ENCODE measurements at places on chromosomes 13 and 19.

DNA sequence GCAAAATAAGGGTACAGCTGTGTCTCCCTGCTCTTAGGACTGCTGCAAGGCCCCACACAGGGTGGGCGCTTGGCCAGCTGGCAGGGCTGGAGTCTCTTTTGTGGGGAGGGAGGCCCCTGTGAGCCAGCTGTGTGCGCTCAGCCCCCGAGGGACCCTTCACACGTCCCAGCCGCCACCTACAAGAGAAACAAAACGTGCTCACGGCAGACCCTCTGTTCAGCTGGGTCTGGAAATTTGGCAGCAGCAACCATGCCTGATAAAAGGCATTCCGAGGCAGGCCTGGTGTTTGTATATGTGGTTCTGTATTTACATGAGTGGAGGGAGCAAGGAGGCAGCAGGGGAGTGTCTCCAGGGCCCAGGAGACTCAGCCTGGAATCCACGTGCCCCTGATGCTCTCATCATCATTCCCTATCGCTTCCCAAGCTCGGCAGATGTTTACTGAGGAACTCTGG lies 49.7 kb downstream of the CRTC1 start:
- DNase-seq, result no peak

DNA sequence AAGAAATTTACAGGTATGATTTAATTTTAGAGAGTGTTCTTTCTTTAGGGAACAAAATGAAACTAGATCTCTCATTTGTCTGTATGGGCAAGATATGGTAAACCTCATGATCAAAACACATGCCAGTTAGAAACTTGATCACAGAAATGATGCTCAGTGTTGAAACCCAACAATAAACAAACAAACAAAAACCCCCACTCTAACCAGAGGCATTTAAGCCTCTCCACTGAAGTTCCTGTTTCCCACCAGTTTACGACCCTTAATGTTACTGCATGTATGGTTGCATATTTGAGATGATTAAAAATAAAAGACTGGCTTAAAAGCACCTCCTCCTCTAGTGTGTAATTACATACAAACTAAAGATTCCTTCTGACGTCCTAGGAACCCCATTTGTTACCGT lies 293.3 kb upstream of the MAB21L1 start:
- no peak for DNase-seq

DNA sequence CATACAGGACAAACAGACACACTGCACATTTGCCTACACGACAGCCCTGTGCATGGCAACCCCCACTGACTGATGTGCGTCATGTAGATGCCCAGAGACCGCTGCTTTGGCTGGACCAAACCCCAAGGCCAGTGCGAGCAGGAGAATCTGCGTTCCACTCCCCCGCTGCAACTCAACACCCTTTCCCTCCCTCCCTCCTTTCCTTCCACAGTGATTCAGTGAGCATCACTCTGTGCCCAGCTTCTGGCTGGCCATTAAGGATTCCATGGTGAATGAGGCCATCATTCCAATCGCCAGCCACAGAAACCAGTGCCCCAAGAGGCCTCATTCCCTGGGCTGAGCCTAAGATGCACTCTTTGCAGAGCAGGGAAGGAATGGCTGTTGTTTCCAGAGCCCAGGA lies 61.6 kb downstream of the GSX1 start:
- DNase-seq, result no peak

GRCh38 chr13:61013796-61014195 lies 401.9 kb downstream of the PCDH20 start:
- no peak for DNase-seq

- DNase-seq, result no peak
Observed at GRCh38 chr13:92717857-92718256, 508.8 kb upstream of the GPC6 start.

- no peak for DNase-seq
Observed at GRCh38 chr13:46615888-46616531, 63.0 kb downstream of the LRCH1 start.

DNA sequence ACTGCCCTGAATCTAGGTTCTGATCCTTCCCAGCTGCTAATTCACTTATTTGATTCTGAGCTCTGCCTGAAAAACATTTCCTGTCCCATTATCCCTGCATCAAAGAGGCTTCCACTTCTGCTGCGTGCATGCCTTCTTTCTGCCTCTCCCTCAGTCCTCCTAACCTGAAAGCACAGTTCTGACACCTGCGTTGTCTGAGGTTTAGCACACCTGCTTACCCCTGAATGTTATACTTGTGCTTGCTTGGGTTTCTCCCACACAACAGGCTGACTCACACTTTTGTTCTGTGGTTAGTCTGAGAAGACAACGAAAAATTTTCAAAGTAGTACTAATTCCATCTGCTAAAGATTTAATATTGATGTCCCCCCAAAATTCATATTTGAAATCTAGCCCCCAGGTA lies 3.1 kb upstream of the SOHLH2 start:
- DNase-seq, result no peak

DNA sequence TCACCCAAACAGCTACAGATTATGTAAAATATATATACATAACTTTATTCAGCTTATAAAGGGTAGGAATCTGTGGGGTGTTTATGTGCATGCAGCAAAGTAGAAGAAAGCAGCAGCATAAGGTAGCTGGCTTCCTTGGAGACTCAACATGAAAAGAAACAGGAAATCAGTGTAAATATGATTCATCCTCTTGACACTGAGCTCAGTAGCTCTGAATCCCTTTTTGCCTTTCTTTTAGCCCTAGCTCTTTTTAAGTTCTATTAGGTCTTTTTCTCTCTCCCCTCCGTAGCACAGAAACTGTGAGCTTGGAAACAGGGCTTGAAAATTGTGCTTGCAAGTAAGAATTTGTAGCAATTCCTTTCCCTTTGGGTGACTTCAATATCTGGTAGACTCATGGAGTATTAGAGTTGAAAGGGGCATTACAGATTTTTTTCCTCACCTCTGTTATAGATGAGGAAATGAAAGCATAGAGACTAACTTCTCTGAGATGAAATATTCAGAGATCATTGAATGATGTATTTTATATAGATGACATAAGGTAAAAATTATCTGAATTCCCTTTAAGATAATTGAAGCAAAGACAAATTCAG lies 314.4 kb downstream of the PCDH9 start:
- no peak for DNase-seq

DNA sequence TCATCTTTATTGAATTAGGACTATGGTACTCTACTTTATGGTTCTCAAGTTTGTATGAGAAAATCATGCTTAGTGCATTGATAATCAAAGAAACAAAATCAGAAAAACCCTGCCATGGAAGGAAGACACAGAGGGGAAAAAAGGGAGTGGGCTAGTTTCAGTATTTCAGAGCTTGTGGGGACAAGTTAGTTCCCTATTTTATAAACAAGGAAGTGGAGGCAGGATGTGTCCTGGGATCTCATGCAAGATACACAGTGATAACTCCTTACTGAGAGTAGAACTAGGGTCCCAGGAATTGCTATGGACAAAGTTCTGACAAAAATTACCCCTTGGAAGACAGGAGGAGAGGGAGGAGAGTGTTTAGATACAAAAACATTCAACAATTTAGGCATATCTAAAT lies 1277.3 kb downstream of the UQCRFS1 start:
- DNase-seq, result no peak

DNA sequence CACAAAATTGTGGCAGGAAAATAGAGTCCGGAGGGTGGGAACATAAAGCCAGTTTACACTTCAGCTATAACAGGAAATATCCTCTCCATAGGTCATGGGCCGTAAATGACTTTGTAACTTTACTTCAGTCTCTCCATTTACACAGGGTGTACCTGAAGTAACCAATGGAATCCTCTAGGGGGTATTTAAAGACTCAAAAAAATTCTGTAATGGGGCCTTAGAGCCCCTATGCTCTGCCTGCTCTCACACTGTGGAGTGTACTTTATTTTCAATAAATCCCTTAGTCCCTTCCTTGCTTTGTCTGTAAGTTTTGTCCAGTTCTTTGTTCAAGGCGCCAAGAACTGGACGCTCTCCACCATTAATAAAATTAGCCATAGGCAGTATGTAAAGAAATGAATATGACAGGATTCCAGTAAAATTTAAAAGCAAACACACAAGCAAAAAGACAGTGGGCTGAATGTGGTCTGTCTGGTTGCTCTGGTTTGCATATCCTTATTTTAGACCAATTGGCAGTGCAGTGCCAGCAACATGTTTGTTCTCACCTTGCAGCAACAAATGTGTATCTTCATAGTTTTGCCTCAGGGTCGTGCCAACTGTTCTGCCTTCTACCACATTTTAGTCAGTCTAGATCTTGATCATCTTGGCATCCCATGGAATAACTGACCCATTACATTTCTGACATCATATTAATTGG lies 801.5 kb upstream of the SPRY2 start:
- DNase-seq, result no peak

GRCh38 chr13:100545684-100546061 lies 42.9 kb downstream of the GGACT start:
- DNase-seq, result no peak

- no peak for DNase-seq
Observed at GRCh38 chr19:28288572-28289264, 924.2 kb downstream of the UQCRFS1 start.

DNA sequence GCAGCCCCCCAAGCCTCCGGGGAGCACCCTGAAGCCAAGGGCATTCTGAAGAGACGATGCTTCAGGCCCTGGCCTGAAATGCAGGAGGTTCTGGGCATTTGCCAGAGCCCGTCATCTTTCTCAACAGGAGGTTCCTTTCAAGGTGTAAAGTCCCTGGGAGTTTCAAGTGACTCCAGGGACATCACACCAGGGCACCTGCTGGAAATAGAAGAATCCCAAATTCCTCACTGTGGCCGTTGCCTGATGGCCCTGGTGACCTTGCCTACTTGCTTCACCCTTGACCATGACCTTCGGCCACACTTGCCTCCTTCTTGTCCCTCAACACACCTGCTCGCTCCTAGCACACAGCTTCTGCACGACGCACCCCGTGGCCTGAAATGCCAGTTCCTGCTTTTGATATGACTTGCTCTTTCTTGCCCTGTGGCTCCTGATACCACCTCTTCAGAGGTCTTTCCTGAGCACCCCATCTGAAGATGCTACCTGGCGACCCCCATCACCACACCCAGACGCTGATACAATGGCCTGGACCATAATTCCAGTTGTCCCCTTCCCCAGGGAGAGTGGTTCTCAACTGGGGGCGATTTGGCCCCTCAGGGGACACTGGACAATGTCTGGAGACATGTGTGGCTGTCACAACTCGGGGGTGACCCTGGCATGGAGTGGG lies 3.5 kb downstream of the DPP9 start:
- DNase-seq, result no peak

GRCh38 chr13:23609874-23610576 lies 39.8 kb downstream of the TNFRSF19 start:
- DNase-seq, result no peak

DNA sequence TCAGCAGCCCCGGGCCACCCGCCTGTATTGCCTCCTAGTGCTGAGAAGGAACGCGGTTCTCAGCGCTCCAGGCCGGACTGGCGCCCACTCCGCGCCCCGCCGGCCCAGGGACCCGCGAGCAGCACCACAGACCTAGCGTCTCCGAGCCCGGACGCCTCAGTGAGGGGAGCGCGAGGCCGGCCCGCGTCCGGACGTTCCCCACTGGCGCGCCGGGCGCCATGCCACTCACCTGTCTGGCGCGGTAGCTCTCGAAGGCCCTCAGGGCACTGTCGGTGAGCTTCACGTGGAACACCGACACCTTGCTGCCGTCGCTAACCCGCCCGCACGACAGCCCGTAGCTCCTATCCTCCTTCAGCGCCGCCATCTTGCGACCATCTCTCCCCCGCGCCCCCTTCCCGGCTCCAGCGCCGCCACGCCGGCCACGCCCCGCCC lies at the start of gene ELL:
Gene ELL (minus strand): TSS at position 379 of the 432 bp plus-strand sequence. CDS start 15 bp downstream, at position 364.
- DNase-seq, result no peak

- DNase-seq, result no peak
Observed at GRCh38 chr19:49503582-49503962, 7.3 kb downstream of the RPS11 start.

DNA sequence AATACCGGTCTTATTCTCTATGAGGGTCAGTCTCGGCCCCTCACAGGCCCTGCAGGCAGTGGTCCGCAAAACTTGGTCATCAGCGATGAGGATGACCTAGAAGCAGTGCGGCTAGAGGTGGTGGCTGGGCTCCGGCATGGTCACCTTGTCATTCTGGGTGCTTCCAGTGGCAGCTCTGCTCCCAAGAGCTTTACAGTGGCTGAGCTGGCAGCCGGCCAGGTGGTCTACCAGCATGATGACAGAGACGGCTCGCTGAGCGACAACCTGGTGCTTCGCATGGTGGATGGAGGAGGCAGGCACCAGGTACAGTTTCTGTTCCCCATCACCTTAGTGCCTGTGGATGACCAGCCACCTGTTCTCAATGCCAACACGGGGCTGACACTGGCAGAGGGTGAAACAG lies 1.8 kb downstream of the FREM2 start:
- DNase-seq, result no peak

- DNase-seq, result no peak
Observed at GRCh38 chr13:53285896-53286430, 257.4 kb downstream of the OLFM4 start.

DNA sequence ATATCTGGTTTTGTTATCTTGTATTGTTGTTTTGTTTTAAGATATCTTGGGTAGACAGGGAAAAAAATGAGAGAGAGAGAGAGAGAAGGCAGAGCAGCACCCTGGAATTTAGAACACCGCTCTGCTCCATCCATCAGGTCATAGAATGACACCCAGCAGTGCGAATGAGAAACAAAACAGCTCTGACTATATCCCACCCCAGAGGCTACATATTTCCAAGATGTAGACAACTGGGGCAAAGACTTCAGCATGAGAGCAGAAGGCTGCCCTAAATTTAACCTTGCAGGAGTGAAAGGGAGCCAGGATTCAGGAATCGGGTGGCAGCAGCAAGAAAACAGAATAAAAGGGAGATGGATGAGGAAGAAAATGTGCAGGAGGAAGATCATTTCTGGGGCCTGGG lies 46.5 kb downstream of the TNFSF13B start:
- DNase-seq, result no peak

DNA sequence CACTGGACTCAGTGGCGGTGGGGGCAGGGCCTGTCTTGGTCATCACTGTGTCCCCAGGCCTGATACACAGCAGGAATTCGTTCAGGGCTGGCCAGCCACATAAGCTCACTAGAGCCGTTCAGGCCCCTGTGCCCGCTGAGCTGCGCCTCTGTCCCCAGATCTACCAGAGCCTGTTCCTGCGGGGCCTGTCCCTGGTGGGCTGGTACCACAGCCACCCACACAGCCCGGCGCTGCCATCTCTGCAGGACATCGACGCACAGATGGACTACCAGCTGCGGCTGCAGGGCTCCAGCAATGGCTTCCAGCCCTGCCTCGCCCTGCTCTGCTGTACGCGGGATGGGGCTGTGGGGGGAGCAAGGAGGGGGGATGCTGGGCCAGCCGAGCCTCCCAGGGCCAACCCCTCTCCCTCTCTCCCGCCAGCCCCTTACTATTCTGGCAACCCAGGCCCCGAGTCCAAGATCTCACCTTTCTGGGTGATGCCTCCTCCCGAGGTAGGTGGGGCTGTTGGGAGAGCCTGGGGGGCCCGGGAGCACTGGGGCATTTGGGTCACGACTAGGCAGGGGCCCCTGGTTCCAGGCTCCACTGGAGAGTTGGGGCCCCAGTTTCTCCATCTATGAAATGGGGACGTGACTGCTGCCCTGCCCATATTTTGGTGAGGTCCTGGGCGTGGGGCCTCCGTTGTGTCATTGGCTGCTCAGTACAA lies 13.9 kb downstream of the MPND start:
- no peak for DNase-seq

GRCh38 chr13:50713523-50714248 lies 129.8 kb downstream of the DLEU7 start:
- DNase-seq, result no peak

All from NCI-H1417 treated with DMSO at 0.1 percent for 48 hours (cell line).